ENCODE measurements at places on chromosomes 4 and X.

DNA sequence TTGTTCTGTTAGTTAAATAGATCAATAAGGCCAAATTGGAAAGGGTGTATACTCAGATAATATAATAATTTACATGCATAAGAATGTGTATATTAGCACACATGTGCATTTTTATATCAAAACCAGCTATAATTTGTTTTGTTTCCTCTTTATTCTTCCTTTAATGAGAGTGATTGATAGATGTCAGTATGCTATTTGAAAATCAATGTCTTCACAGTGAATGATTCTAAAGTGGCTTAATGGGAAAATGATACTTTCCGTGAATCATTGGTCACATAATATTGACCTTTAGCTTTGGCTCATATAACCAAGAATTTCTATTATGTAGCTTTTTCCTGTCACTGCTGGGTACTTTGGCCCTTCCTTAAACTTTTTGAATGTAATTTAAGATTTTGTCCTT lies 48.6 kb downstream of the PLS3 start:
- DNase-seq = no peak

DNA sequence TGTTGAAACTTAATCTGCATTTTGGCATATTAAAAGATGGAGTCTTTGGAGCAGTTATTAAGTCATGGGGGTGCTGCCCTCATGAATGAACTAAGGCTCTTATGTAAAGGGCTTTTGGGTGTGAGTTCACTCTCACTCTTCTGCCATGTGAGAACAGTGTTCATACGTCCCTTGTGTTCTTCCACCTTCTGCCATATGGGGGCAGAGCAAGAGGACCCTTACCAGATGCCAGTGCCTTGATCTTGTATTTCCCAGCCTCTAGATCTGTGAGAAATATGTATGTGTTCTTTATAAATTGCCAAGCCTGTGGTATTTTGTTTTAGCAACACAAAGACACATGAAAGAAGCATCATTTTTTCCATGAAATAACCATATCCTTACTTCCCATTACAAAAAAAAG lies 213.9 kb downstream of the SPOCK3 start:
- no peak for DNase-seq

DNA sequence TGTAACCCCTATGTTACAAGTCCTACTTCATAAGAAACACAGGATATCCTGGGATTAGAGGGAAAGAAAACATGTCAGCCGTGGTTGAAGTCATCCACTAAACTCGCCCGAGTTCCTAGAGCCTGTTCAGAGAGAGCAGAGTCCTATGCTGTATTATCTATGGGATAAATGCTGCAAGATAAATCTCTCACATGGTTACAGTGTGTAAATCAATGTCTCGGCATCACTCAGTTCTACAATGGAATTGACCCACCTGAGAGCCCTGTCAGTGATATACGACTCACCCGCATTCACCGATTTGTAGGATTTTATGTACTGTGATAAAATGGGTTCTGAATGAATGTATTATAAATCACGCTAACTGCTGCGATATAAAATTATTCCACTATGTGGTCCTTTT lies 127.8 kb upstream of the ANXA3 start:
- no peak for DNase-seq

DNA sequence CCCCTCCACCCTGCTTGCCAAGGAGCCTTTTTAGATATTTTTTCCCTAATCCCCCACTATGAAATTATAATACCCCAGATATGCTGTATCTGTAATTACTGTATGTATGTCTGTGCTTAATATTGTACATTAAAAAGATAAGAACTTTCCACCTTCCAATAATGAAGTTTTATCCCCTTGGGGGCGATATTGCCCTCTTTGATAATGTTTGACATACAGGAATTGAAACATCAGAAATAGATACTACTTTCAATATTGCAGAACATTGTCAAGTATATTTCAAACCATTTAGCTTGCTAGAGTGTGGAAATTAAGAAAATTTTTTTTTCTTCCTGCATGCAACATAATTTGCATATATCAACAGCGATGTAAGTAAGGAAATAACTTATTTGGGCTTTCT lies 58.9 kb downstream of the NAF1 start:
- DNase-seq = no peak

DNA sequence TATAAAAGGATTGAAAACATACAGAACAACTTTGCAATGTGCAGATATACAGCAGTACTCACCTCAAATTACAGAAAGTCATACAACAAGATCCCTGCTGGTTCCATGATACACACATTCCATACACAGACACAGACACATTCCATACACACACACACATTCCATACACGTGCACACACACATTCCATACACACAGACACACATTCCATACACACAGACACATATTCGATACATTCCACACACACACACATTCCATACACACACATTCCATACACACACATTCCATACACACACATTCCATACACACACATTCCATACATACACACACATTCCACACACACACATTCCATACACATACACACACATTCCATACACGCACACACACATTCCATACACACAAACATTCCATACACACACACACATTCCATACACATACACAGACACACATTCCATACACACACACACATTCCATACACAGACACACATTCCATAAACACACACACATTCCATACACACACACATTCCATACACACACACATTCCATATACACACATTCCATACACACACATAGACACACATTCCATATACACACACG lies 13.7 kb downstream of the LINC00632 start:
- DNase-seq = no peak

- no peak for DNase-seq
Measured at GRCh38 chr4:120703908-120704307, 218.6 kb downstream of the PRDM5 start.

DNA sequence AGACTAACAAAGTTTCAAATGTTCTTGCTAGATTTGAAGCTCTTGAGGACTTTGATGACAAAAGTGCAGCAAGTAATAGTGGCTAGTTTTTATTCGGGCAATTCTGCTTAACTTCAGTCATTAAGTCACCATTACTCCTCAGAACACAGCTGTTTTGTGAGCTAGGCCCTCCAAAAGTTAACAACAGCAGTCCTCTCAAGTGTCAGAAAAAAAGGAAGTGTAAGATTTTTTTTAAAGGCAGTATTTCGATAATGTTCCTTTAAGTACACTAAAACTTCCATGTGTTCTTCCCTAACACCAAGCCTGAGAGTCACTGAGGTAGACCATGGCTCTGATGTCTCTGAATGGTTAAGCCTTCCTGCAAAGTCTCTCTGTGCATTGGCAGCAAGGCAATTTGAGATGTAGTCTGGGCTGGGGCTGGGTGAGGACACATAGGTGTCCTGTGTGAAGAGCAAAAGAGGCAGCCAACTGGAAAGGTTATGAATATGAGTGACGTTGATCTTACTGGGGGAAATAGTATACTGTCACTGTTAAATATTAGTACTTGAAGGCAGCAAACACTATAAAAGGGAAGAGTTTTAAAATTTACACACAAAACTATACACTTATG lies 174.0 kb upstream of the MAP3K15 start:
- no peak for DNase-seq

GRCh38 chr4:119106036-119107000 lies 29.3 kb upstream of the MYOZ2 start:
- DNase-seq = no peak

GRCh38 chr4:165359506-165359905 lies 19.3 kb upstream of the CPE start:
- DNase-seq = no peak

- DNase-seq = no peak
Measured at GRCh38 chr4:121642292-121642691, 54.5 kb downstream of the ANXA5 start.

DNA sequence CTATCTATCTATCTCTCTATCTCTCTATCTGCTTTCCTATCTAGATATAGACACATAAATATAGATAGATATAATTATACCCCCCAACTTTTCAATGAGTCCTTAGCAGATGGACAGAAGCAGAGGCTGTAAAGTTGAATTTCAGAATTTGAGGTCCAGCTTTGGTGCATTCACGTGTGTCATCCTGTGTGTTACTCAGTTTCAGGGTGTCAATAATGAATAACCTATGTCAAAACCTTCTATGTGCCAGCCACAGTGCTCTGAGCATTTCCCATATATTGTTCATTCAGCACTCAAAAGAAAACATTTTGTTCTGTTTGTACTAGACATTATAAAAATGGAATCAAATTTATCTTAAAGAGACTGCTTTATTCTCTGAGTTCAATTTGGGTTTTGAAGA lies 310.0 kb downstream of the ARHGAP24 start:
- DNase-seq = no peak

- no peak for DNase-seq
Measured at GRCh38 chr4:156608651-156609050, 362.9 kb downstream of the PDGFC start.

GRCh38 chr4:157607996-157608395 lies 387.5 kb downstream of the GRIA2 start:
- no peak for DNase-seq

DNA sequence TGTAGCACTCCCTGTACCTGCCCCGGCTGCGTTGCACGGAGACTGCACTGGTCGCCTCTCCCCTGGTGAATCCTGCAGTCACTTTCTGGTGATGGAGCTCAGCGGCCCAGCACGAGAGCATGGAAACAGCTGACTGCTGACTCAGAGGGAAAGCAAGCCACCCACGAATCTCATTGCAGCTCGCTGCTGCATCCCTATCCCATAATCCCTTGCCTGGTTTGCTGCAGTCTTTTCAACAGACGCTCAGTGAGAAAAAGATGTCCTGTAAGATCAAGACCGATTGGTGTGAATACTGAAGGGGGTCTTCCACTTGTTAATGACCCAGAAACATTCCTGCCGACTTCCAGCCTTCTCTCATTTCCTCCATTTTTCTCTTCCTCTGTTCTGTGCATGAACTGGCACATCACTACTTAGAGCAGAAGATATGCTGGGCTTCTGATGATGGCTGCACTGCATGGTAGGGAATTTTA lies 52.9 kb downstream of the TRIM2 start:
- peak; percentile 14 for DNase-seq

- DNase-seq = no peak
Measured at GRCh38 chr4:23373261-23373660, 516.6 kb downstream of the PPARGC1A start.

- no peak for DNase-seq
Measured at GRCh38 chrX:34521563-34521962, 135.5 kb downstream of the TMEM47 start.

DNA sequence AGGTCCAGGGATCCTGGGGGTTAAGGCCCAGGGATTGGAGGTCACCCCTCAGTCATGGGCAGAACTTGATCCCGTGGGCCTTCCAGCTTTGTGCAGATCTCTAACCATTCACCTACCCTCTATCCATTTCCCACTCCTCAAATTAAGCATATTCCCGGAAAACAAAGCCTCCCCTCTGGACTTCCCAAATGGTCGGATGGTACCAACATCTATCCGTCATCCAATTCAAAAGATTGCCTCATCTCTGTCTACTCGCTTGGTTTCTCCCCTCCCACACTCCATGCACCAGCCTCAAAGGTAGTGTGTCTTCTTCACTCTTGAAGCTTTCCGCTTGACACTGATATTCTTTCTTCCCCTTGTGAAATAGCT lies 473 bp upstream of the BCLAF3 start:
- DNase-seq = no peak

DNA sequence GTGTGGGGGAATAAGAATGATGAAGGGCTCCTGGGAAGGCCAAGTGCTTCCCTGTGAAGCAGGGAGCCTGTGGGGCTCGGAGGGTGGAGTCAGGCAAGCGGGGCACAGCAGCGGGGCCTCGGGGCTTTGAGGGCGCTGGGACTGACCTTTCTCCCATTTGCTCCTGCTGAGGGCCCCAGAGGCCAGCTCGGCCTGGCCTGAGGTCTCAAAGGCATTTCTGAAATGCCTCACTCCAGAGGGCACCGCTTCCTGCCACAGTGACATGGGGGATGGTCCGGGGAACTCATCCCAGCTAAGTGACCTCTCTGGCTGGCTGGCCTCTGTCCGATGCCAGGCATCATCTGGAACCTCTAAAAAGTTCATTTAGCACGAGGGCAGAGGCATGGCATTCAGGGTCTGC lies 98.8 kb upstream of the STX18 start:
- DNase-seq = no peak

DNA sequence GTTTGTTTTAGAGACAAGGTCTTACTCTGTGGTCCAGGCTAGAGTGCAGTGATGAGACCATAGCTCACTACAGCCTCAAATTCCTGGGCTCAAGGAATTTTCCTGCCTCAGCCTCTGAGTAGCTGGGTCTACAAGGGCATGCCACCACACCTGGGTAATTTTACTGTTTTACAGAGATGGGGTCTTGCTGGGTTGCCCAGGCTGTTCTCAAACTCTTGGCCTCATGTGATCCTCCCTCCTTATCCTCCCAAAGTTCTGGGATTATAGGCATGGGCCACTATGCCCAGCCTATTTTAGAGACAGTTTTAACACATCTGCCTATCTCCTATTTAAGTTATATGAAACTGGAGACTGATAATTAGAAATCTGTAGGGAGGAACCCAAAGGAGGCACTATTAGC lies 53.8 kb downstream of the SPRY1 start:
- DNase-seq = no peak

GRCh38 chr4:40289366-40290188 lies 45.6 kb upstream of the CHRNA9 start:
- DNase-seq = no peak

All from substantia nigra (tissue), 51 donors.